ENCODE measurements at places on chromosomes 5 and 9.

DNA sequence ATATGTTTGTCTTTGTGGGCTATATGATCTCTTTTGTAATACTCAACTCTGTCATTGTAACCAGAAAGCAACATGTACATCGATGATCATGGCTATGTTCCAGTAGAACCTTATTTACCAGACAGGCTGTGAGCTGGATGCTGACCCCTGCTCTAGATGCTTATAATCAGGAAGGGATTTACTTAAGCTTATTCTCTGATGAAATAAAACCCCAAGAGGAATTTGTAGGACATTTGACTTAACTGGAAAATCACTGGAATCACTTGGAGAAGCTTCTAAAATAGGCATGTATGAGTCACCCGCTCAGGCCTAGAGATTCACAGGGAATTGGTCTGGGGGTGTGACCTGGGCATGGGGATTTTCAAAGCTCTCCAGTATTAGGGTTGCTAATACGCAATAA, 285.8 kb upstream of the ZNF608 start:
- DNase-seq: no peak

- no peak for DNase-seq
Observed at GRCh38 chr9:119852390-119852789, 483.2 kb upstream of the BRINP1 start.

DNA sequence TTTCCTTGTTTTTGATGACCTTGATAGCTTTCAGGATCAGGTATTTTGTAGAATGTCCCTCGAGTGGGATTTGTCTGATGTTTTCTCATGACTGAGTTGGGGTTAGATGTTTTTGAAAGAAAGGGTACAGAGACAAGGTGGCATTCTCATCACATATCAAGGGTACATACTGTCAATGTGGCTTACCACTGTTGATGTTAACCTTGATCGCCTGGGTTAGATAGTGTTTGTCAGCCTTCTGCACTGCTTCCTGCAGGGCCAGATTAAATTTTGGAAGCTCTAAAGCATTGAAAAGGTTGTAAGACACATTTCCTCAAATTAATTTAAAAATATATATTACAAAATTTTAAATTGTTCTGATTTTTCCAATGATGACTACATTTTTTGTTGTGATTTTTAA, 287.4 kb upstream of the ACTBL2 start:
- DNase-seq: no peak

DNA sequence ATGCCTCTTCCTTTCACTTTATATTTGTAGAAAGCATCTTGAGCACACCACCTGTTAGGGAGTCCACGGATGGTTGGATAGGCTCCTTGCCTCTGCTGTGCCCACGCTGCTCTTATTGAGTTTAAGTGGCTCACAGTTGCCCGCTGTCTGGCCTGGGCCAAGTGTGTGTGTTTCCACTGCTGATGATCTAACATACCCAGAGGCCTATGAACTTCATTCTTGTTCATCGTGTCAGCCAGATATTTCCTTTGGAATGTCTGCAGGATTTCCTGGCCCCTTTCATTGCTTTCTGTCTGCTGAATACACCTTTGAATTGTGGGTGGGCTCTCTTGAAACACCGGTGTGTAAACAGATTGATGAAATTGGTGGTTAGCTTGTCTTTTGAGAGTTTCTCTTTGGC, 46.6 kb downstream of the MVB12B start:
- DNase-seq: no peak

GRCh38 chr5:108528655-108529054, 146.8 kb upstream of the FBXL17 start:
- no peak for DNase-seq

DNA sequence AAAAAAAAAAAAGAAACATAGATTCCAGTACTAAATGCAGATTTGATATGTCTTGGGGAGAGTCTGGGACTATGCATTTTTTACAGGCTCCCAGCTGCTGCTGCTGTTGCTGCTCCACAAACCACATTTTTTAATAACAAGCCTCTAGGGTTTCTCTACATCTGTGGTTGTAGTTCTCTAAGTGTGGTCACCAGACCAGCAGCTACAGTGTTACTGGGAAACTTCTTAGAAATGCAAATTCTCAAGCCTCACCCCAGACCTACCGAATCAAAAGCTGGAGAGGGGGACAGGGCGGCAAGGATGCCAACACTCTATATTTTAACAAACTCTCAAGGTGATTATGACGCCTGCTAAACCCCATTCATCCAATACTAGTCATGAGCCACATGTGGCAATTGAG, 293.4 kb upstream of the PTGER4 start:
- peak; percentile 8 for DNase-seq

DNA sequence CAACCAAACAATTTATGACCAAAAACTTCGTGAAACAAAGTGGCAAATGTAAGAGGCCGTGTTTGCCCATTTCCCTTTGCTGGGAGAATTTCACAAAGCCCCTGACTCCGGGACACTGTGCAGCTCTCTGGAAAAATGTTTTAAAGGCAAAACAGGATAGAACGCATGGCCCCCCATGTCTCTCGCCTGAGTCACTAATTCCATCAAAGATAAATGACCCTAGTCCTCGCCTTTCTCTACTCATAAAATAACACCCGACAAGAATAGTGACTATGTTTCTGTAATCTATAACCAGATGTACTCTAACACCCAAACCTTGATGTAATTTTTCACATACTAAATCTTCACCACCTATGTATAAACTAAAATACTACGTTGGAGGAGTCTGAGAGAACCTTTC, 55.7 kb upstream of the SAP30L start:
- DNase-seq: no peak

- DNase-seq: no peak
Observed at GRCh38 chr5:113520899-113521298, 7.4 kb downstream of the YTHDC2 start.

GRCh38 chr5:167864801-167865200, 426.6 kb upstream of the WWC1 start:
- DNase-seq: no peak
